ENCODE measurements at places on chromosomes 5 and 9. TPM values are rescaled to one million over a fixed set of nuclear protein-coding genes. Genes with fewer than 3 reads are reported as not detected.

The MAP1B gene
- total RNA-seq = 47.7 TPM

The FYB1 gene
- total RNA-seq = 2.4 TPM

The SPINK6 gene
- not detected for total RNA-seq

The ANKRD34B gene
- total RNA-seq = not detected

The FUT7 gene
- total RNA-seq = not detected
